ENCODE measurements at places on chromosomes 5 and 9.

GRCh38 chr9:35070823-35071813 is 1.3 kb downstream of the VCP start:
- no peak for DNase-seq

DNA sequence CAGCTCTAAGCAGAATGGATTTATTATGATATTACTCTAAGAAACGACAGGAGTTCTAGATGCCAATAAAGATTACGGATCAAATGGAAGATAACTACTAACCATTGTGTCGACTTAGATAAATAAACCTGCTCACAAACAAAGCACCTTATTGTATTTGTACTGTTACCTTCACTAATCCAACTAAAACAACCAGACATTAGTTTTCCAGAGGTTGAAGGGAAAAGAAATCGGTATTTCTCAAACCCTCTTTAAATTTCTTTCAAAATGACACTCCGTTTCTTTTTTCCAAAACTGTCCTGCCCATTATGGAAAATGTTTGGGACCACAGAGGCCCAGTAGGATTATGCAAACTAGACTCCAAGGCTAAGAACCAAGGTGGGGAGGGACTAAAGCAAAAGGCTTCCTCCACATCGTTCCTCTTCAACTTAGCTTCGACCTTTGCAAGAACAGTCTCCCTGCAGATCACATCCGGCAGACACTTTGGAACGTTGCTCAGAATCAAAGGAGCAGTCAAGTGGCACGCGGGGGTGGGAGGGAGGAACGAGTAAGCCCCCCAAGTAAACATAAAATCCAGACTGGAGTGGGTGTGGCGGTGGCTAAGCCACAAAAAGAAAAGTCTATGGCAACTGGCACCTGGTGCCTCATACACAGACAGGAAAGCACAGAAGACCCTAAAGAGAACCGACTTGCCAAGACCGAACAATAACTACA is 2.7 kb downstream of the MLLT3 start:
- no peak for DNase-seq

DNA sequence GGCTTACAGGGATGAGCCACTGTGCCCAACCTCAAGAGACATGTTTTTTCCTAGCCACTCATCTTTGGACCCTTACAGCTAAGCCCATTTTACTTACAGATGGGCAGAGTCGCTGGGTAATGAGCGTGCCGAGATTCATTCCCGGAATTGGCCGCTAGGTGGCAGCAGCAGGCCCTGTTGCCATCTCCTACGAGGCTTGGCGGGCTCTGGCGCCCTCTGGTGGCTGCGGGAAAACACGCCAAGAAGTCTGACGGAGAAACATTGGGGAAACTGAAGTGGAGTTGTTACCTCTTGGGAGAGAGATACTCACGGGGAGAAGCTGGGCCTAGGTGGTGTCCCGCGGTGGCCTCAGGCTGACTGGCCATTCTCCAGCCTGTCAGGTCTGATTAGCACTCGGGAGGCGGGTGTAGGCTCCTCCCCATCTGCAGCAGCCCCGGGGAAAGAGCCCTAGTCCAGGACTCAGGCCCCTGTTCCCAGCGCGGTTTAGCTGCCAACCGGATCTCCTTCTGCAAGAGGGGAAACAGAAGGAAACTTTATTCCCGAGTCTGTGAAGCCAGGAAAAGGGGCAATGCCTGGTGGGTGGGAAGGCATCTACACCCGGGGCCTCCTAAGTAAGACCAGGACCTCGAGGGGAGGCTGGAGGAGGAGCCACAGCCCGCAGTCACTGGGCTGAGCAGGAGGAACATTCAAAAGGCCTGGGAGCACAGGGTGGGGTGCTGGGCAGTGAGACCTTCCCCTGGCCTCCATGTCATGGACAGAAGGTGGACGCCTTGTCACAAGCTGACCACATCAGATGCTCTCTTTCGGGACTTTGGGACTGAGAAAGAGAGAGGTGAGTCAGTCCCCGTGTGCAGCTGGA is 9.7 kb downstream of the PTGES2 start:
- peak; percentile 78 for DNase-seq

DNA sequence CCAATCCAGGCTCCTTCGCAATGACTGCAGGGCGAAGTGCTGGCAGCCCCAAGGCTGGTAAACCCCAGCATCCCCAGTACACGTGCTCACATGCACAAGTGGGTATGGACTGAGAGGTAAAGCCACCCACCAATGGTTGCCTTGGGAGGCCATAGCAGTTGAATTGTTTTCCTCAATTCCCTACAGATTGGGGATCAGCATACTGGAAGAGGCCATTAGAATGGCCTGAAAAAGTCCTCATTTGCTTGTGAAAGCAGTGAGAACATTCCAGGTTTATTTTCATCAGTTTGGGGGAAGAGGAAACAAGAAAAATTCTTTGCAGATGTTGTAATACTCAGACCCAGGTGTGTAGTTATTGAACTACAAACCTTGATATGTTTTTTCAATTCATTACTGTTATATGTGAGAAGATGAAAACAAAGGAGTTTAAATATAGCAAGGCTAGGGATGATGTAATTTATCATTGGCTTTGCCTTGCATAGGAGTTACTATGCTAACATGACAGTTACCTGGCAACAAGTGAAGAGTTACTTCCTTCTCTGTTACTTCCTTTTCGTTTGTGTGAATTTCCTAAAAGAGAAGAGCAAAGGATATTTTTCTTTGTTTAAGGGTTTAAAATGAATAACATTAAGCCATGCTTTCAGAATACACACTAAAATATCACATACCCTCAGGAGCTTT is 36.4 kb downstream of the MTMR12 start:
- DNase-seq = no peak

GRCh38 chr9:79796411-79796810 is 224.6 kb downstream of the TLE4 start:
- no peak for DNase-seq

DNA sequence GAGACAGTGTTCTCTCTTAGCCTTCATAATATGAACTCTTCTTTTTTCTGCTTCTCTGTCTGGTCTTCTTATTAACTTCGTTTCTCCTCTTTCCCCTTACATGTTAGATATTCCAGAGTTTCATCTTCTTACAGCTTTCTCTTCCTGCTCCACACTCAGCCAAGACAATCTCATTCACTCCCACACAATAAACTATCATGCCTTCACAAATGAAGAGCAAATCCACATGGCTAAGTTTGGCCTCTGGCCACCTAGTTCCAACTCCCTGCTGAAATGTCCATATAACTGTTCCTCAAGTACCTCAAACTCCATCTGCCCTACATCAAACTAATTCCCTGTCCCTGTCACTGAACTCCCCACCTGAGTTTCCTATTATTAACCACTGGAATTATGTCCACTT is 18.4 kb downstream of the IL33 start:
- no peak for DNase-seq

DNA sequence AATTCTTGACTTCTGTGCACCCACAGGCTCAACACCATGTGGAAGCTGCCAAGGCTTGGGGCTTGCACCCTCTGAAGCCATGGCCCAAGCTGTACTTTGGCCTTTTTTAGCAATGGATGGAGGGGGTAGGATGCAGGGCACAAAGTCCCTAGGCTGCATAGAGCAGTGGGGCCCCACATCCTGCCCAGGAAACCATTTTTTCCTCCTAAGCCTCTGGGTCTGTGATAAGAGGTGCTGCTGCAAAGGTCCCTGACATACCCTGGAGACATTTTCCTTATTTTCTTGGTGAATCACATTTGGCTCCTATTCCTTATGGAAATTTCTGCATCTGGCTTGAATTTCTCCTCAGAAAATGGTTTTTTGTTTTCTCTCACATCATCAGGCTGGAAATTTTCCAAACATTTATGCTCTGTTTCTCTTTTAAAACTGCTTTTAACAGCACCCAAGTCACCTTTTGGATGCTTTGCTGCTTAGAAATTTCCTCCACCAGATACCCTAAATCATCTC is 482.7 kb upstream of the TLE4 start:
- no peak for DNase-seq

GRCh38 chr9:19690128-19690527 is 98.7 kb downstream of the SLC24A2 start:
- no peak for DNase-seq

DNA sequence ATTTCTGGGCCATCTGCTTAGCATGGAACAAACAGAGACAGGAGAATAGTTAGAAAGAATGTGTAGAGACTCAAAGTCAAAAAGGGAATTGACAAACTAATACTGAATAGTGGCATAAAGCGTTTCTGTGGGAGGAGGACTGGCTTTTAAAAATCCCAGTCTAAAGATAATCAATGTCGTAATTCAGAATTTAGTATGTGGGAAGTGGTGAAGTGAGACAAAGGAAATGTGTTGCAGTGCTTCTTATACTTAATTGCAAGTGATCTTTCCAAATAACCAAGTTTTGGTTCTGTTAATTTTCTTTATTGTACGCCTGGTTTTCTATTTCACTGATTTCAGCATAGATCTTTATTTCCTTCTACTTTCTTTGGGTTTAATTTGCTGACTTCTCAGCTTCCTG is 133.2 kb downstream of the ENTREP1 start:
- DNase-seq = no peak

- DNase-seq = no peak
Observed at GRCh38 chr9:113978725-113979342, 99.3 kb downstream of the AMBP start.

- DNase-seq = peak; percentile 56
Observed at GRCh38 chr5:149141224-149141956, at the start of gene ABLIM3. ABLIM3 (plus strand) TSS chr5:149141493; CDS start chr5:149142096, 603 bp downstream.

DNA sequence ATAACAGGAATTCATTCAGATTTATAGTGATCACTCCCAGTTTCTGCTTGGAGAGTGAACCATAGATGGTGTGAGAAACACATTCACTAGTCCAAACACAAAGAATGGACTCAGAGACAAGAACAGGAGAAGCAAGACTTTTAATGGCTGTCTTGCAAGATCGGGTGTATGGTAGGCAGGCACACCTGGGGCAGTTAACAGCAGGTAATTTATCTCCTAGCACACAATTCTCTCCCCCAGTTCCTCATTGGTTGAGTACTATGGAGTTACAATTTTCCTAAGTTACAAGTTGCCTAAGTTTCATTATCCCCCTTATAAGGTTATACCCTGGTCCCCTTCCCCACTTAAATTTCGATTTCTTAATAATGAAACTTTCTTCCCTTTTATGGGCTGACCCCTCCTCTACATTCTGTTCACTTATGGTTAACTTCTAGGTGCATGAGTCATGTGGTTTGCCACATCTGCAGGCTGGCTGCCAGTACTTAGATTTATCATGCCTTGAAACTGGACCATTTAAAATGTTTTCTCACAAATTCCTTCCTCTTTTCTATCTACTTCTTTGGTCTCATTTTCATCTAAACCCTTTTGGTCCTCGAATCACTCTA is 623.3 kb downstream of the HINT1 start:
- DNase-seq = no peak
